Right renal cortex interstitium (tissue), 3 donors: ENCODE measurements at places on chromosomes 13 and 19.

- peak; percentile 39 for DNase-seq
These were observed 44.9 kb upstream of the USPL1 start for GRCh38 chr13:30572859-30573275.

- DNase-seq = no peak
These were observed 45.8 kb downstream of the MLLT1 start for GRCh38 chr19:6233827-6234511.

DNA sequence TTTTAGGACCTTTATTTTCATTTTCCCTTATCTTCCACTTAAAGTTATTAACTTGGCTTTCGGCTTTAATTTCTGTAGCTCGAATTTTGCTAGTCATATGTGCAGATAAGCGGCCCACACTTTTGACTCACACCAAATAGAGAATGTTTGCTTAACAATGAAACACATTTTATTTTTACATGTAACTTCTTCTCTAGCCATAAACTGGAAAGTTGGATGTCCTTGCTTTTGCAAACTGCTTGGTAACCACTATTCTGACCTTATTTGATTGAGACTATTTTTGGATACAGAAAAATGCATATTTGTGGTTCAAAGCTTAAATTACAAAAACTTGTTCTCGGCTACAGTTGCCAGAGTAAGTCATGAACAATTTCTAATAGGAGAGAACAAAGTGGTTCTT is 600.0 kb downstream of the KCTD12 start:
- no peak for DNase-seq

GRCh38 chr13:32905864-32906180 is 110.4 kb upstream of the KL start:
- no peak for DNase-seq

- DNase-seq = no peak
These were observed 49.3 kb upstream of the TDRD3 start for GRCh38 chr13:60347690-60348089.

- DNase-seq = no peak
These were observed 935.9 kb downstream of the EFNB2 start for GRCh38 chr13:105599477-105600037.

DNA sequence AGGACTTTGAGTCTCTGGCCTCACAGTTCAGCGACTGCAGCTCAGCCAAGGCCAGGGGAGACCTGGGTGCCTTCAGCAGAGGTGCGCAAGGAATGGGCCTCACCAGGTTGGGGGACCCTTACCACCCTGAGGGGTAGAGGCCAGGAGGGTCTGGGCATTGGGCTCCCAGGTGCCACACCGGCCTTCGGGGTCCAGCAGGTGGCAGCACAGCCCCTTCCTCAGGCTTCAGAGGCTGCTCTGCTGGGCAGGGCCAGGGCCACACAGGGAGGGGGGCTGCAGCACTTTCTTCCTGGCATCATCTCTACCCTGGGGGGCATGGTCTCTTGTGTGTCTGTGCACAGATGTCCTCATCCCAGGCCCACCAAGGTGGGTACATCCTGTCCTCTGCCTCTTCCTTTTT is 12.9 kb downstream of the PIN1 start:
- no peak for DNase-seq

GRCh38 chr19:45245826-45246225 is 619 bp upstream of the EXOC3L2 start:
- DNase-seq = no peak

- no peak for DNase-seq
These were observed 6.0 kb downstream of the SIX5 start for GRCh38 chr19:45762870-45763631.

GRCh38 chr13:44874886-44875630 is 114.2 kb downstream of the NUFIP1 start:
- no peak for DNase-seq

GRCh38 chr13:114319441-114319913 is 5.2 kb downstream of the CHAMP1 start:
- DNase-seq = no peak

GRCh38 chr13:100547791-100548201 is 40.8 kb downstream of the GGACT start:
- DNase-seq = no peak

DNA sequence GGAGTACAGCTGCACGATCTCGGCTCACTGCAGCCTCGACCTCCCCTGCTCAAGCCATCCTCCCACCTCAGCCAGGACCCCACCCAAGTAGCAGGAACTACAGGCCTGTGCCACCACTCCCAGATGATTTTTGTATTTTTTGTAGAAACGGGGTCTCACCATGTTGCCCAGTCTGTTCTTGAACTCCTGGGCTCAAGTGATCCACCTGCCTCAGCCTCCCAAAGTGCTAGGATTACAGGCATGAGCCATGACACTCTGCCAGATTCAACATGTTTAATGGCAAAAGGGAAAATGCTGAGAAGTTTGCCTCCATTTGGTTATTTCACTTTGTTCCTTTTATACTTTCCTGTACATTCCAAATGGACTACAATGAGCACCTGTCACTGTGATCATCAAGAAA is 65.8 kb downstream of the ZIC5 start:
- DNase-seq = no peak

DNA sequence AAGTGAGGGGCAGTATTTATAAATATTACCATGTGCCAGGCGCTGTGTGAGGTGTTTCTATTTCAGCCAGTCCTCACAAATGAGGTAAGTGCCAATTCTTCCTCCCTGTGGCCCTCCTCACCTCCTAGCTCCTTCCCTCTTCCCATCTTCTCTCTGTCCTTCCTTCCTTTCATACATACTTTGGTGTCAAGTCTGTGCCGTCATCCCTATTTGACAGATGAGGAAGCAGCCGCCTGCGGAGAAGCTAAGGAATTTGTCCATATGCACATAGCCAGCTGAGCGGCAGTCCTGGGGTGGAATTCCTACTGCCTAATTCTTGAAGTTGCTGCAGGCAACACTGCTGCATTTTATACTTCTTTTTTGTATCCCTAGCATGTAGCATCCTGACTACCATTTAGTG is 150.8 kb downstream of the B3GLCT start:
- no peak for DNase-seq

- no peak for DNase-seq
These were observed 9.2 kb upstream of the ALOX5AP start for GRCh38 chr13:30726192-30726591.

DNA sequence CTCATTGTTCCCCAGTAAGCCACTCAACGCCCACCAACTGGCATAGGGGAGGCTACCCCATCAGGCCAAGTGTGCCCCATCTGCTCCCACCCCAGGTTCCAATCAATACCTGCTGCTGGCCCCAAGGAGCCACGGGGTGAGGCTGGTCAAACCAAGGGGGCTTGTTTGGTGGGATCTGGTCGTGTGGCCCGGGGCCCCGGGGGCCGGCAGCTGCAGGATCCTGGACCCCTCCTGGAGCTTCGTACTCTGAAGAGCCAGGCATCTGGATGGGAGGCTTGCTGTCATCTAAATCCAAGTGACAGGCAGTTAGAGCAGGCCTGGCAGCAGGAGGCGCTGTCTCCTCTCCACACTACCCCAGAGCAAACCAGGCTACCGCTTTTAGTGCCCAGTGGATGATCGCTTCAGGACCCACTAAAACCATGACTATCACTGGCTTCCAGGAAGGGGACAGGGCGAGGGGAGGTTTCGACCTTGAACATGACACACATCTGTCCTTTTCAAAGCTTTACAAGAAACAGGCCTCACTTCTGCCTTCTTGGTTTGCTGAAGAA is 14.2 kb downstream of the CHERP start:
- no peak for DNase-seq

- DNase-seq = no peak
These were observed 14.7 kb downstream of the TEX101 start for GRCh38 chr19:43429395-43429794.

DNA sequence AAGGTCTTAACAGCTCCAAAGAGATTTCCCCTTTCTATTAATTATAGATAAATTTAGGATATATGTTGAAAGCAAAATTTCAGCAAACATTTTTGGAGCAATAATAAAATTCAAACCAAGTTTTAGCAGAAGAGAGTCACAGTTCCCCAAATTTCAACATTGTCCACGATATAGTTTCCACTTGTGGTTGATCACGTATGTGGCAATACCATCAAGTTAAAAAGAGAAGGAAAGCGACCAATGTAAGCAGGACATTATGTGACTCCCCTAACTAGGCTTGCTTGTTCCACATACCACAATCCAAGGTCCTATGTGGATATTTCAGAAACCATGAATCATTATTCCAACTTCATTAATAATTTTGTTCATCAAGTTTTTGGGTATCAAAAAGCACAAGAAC is 52.8 kb downstream of the ELF1 start:
- no peak for DNase-seq

DNA sequence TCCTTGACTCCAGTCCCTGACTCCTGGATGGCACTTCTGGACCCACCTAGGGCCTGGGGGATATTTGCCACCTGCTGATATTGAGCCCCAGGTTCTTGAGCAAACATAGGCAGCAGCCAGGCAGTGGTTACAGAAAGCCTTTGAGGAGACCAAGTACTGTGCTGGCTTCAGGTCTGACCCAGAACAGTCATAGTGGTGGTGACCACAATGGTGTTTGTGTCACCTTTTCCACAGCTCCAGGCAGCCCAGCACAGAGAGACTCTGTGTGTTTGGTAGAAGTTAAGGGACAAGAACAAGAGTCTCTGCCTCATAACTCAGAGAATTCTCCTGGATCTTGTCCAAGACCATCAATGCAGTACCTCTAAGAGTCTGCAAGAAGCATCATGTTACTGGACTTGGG is 14.6 kb upstream of the CLC start:
- no peak for DNase-seq

- no peak for DNase-seq
These were observed 37.2 kb downstream of the ZFR2 start for GRCh38 chr19:3831601-3832000.

GRCh38 chr19:3415695-3416094 is 49.3 kb downstream of the NFIC start:
- no peak for DNase-seq

- no peak for DNase-seq
These were observed 9.1 kb downstream of the FOXO1 start for GRCh38 chr13:40657307-40657706.

DNA sequence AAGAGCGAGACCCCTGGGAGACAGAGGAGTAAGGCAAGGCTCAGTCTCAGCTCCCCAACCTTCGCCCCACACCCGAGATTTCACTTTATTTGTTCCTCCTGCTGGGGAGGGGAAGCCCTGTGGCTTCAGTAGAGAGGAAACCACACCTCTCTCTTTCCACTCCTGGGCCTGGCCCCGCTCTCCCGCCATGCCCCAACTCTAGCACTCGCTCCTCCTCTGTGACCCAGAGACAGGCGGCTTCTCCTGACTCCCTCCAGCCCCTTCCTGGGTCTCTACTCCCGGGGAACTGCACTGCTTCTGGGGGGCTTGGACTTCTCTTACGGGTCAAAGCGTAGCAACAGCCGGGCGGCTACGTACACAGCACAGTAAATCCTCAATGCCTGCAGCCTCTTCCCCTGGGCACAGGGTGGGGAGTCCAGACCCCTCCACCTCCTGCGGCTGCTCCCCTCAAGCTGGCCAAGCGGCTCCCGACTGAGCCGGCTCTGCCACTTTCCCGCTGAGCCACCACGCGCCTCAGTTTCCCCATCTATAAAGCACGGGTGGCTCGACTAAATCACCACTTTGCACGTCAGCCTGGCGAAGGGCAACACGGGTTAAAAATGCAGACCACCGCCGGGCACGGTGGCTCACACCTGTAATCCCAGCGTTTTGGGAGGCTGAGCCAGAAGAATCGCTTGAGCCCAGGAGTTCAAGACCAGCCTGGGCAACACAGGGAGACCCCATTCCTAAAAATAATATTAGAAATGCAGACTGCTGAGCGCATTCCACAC is 1.4 kb downstream of the RNF126 start:
- DNase-seq = no peak

DNA sequence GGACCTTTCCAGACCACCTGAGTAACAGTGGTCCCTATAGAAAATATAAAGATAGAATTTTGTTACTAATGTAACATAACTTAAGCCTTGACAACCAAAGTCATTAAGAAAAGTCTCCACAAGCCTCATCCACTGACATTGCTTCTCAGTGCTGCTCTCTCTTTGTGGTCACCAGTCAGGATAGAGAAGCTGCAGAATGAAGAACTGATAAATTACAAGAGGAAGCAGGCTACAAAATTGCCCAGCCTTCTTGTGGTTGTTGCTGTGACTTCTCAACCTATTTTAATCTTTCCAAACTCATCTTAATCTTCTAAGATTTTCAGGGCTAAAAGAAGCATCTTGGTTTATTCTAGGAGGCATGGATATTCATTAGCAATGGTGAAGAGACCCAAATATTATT is 343.8 kb downstream of the MZT1 start:
- DNase-seq = no peak

DNA sequence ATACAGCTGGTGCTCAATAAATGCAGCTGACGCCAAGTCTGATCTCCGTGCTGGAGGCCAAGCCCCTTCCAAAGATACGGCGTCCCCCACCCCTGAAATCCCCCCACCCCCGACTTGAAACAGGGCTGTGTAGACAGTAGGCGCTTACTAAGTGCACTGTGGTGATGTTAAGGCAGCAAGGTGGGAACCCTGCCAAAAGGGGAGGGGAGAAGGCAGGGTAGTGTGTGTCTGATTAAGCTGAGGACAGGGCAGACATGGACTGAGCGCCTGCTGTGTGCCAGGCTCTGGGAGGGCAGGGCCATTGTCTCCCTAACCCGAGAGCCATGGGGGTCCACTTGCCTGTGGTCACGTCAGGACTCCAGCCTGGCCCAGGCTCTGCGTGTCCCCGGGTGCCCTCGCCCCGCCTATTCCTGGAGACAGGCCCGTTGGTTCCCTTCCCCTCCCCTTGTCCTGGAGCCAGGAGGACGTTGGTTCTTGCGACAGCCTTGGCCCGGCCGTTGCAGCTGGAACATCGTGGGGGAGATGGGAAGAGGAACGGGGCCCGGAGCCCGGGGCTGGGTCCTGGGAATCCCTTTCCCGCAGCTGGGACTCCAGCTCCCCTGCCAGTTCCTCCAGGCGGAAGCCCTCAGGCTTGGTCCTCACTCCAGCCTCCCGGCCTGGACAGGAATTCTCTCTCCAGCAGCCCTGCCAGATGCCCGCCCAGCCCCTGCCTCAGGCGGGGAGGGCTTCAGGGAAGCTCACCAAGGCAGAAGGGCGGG is 1.7 kb upstream of the ELANE start:
- no peak for DNase-seq

DNA sequence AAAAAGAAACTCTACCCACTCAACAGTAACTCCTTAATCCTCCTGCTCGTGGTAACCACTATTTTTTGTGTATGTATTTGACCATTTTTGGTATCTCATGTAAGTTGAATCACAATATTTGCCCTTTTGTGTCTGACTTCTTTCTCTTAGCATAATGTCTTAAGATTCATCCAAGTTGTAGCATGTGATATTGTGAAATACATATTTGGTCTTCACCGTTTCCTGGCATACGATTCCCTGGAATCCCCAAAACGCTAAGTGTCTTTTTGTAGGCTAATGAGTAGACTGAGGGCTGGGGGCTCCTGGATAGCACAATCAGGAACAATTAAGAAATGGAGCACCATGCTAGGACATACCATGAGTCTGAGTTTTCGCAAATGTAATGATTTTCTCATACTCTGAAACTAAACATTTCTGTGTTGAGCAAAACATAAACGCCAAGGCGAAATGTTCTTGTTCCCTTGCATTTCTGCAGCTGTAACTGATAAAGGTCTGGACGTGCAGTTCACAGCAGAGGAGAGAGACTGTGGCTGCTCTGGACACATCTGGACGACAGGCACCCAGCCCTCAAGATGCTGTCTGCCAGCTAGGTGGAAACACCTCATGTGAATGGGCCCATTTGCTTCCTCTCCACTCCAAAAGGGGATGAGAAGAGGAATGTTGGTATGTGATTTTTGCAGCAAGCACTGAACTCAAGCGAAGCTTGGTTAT is 38.4 kb downstream of the BRD4 start:
- DNase-seq = no peak
